Fibroblast of skin of left biceps (primary cell): ENCODE measurements at places on chromosomes 13 and 19.

- no peak for DNase-seq
Observed at GRCh38 chr13:110179857-110180147, 127.2 kb downstream of the COL4A1 start.

GRCh38 chr13:75285310-75285709 is 196.7 kb downstream of the TBC1D4 start:
- no peak for DNase-seq

DNA sequence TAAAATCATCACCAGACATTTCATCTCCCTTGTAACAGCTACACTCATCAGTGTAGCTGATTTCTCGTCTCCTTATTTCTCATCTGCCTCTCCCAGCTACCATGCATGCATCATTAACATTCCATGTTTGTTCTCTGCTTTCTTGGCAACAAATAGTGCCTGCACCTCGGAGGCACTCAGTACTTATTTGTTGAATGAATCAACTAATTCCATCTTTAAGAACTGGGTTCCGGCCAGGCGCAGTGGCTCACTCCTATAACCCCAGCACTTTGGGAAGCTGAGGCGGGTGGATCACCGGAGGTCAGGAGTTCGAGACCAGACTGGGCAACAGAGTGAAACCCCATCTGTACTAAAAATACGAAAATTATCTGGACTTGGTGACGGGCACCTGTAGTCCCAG is 63.9 kb upstream of the GTF3A start:
- no peak for DNase-seq

- no peak for DNase-seq
Observed at GRCh38 chr13:42477596-42478190, 96.3 kb upstream of the TNFSF11 start.

GRCh38 chr13:105319875-105320274 is 1215.6 kb downstream of the EFNB2 start:
- no peak for DNase-seq

DNA sequence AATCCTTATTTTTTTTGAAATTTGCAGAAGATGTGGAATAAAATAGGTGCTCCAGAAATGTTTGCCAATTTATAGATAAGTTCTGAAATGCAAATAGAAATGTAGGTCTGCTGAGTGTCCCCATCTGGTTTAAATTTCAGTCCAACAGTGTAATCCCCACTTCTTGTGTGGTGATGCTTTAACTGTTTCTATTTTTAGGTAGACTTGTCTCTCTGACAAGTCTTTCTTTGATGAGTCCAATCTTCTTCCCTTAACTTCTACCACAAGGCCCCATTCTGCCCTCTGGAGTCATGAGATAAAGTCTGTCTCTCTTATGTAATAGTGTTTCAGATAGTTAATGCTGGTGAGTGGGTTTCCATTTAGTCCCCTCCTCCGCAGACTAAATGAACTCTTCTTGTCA is 390.4 kb downstream of the RFC3 start:
- peak; percentile 62 for DNase-seq

DNA sequence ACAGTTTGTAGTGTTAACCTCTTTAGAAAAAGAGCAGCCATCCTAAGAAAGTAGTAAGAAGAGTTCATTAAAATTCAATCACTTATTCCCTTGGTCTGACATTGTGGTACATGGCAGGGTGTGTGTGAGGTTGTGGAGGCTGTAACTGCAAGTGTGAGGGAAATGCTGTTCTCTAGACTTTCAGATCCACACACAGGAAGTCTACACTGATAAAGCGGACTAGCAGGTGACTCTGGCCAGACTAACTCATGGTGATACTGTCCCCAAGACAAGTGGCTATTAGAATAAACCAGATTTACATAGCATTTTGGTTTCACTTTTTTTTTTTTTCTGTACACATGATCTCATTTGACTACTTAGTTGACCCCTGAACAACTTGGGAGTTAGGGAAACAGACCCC is 10.0 kb downstream of the MTIF3 start:
- DNase-seq, result no peak

GRCh38 chr13:75687150-75687763 is 51.1 kb downstream of the LMO7 start:
- no peak for DNase-seq

GRCh38 chr19:30471441-30471840 is 99.3 kb downstream of the ZNF536 start:
- DNase-seq, result no peak

GRCh38 chr13:64912141-64912540 is 2318.0 kb downstream of the PCDH9 start:
- peak; percentile 71 for DNase-seq

DNA sequence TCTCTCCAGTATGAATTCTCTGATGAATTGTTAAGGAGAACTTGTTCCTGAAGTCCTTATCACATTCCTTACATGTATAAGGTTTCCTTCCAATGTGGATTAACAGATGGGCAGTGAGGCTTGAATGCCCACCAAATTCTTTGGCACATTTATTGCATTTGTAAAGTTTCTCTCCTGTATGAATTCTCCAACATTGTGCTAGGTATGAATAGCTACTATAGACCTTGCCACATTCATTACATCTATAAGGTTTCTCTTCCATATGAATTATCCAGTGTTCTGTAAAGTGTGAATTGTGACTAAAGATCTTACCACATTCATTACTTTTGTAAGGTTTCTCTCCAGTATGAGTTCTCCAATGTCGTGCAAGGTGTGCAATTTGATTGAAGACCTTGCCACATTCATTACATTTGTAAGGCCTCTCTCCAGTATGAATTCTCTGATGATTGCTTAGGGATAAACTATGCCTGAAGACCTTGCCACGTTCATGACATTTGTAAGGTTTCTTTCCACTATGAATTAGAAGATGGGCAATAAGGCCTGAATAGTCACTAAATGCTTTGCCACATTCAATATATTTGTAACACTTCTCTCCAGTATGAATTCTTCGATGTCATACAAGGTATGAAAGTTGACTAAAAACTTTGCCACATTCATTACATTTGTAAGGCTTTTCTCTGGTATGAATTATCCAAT is 20.4 kb downstream of the ZNF578 start:
- no peak for DNase-seq

- peak; percentile 97 for DNase-seq
Observed at GRCh38 chr19:5719961-5720790, at the start of the genes CATSPERD and LONP1. Gene CATSPERD, plus strand, starts transcription at chr19:5720637. Its CDS starts 101 bp downstream, at chr19:5720738. Gene LONP1, minus strand, starts transcription at chr19:5720146. Its CDS starts 14 bp downstream, at chr19:5720132.

GRCh38 chr13:60619461-60619860 is 222.4 kb downstream of the TDRD3 start:
- DNase-seq, result no peak

GRCh38 chr13:41276824-41277223 is 13.4 kb upstream of the MTRF1 start:
- DNase-seq, result no peak

- no peak for DNase-seq
Observed at GRCh38 chr19:39949026-39949747, 14.8 kb upstream of the FCGBP start.

DNA sequence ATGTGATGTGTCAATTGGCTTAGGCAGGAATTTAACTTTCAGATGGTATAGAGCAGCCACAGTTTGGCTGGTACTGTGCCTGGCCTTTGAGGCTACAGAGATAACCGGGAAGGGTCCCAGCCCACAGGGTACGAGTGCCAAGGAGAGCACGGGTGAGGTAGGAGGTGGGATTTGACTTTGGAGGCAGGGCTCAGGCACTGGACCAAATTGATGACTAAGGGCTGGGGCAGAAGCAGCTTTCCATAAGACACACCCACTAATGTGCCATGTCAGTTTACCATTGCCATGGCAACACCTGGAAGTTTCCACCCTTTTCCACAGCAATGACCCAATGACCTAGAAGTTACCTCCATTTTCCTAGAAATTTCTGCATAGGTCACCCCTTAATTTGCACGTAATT is 466.2 kb downstream of the TSHZ3 start:
- no peak for DNase-seq

GRCh38 chr19:17125062-17125727 is 49.6 kb downstream of the MYO9B start:
- DNase-seq, result no peak

DNA sequence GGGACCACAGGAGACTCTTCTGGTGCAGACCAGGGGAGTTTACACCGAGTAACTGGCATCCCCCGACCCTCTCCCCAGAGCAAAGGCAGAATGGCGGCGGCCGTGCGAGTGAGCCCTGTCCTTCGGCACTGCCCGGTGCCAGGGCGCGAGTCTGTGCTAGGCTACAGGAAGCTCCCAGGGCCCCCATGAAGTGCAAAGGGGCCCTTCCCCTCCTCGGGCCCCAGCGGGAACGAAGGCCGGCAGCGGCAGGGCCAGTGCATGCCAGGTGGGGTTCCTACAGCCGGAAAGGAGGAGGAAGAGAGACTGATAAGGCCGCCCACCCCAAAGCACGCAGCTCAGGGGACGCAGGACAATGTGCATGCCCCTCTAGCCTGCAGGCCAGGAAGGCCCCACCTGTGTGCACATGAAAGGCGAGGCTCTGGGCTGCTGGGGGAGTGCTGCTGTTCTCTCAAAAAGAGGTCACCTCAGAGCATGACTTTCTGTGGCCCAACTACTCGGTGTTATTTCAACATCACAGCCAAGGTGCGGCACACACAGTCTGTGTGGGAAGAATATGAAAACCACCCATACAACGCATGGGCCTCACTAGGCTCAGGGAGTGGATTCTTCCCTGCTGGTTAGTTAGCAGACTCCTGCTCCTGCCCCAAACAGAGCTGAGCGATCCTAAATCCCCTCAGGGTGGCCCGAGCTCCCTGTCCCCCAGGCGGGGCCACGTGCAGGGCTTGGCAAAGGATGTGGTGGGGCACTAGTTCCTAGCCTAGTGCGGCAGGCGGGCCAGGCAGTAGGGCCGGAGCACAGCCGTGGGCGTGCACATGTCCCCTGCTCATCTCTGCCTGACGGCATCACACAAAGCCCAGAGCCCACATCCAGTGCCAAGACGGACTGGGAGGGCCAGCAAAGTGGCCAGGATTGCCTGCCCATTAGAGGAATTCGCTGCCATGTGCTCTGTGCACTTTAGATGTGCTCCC is 28.4 kb upstream of the TIMM44 start:
- no peak for DNase-seq
